ENCODE measurements at places on chromosomes 3 and 15.

- H3K4me3 ChIP-seq, result no peak overlapping the region
- no peaks in the 10 kb centered on the region for H3K4me1 ChIP-seq
- no peak for DNase-seq
- no peaks in the 10 kb centered on the region for H3K27me3 ChIP-seq
Observed at GRCh38 chr3:78741066-78741645, 1026.6 kb downstream of the ROBO1 start.

DNA sequence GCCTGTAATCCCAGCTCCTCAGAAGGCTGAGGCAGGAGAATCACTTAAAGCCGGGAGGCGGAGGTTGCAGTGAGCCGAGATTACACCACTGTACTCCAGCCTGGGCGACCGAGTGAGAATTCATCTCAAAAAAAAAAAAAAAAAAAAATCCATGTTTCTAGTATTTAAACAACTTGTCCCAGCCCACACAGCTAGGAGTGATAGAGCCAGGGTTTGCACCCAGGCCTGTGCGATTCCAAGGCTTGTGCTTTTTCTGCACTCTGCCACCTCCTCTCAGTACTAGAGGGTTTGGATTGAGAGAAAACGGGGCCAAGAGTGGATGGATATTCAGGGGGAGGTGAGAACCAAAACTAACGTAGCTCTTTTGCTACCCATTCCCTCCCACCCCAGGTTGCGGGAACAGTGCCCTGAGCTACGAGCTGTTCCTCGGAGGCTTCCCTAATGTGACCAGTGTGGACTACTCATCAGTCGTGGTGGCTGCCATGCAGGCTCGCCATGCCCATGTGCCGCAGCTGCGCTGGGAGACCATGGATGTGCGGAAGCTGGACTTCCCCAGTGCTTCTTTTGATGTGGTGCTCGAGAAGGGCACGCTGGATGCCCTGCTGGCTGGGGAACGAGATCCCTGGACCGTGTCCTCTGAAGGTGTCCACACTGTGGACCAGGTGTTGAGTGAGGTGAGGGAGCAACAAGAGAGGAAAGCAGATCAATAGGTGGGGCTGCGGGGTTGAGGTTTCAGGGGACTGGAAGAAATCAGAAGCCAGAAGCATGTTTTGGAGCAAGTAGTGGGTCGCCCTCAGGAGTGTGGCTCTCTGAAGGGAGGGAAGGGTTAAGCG is 4.1 kb downstream of the CAMK2N2 start:
- H3K27ac ChIP-seq, result no peak overlapping the region
- no peaks in the 10 kb centered on the region for H3K36me3 ChIP-seq
- peaks cover 10% of the 10 kb centered on the region for H3K27me3 ChIP-seq
- peaks cover 14% of the 10 kb centered on the region for H3K4me1 ChIP-seq
- H3K4me3 ChIP-seq, result no peak overlapping the region
- DNase-seq, result no peak

DNA sequence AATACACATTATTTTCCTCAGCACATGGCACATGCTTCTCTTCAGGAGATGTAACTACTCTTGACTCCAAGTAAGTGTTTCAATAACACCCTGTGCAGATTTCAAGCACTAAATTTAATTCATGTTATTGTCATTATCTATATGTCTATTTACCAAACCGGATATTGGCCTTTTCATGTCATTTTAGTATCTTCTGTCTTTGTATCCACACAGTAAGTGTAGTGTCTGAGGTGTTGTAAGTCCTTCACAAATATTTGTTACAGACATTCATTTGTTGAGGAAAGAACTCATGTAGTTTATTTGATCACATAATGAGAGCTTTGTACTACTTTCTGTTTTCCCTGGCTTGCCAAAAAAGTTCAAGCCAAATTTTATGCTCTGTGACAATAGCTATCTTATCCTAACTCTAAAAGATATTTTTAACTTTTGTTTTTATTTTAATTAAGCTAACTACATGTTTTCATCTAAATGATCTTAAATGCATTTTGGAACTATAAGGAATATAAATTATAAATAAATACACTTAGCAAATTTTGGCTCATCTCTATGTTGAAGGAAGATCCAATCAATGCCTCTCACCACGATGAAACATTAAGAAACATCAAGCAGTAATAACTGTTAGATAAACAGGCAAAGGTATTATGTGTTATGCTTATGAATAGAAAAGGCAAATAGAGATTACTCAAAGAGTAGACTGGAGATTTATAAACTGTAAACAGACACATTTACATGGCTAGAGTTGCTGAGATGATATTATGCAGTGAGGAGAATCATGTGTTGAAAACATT is 48.3 kb downstream of the SPTSSB start:
- H3K27me3 ChIP-seq, result no peaks in the 10 kb centered on the region
- no peak overlapping the region for H3K27ac ChIP-seq
- H3K36me3 ChIP-seq, result no peaks in the 10 kb centered on the region

DNA sequence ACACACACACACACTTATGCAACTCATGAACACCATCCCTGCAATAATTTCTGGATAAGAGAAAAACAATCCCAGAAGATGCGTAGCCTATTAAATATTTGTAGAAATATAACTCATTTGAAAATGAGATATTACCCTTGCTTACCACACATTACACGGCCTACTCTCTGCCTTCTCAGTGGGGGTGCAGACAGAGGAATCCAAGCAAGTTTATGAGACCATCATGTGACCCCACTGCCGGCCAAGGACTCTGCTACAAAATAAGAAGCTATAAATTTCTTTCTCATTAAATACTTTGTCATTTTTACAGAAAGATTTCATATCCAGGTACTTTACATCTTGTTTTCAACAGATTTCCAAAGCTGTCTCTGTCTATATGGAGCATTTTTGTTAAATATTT is 286.3 kb downstream of the ZNF385D start:
- no peaks in the 10 kb centered on the region for H3K27me3 ChIP-seq
- H3K4me3 ChIP-seq, result no peak overlapping the region
- no peak for DNase-seq
- no peaks in the 10 kb centered on the region for H3K4me1 ChIP-seq
- H3K36me3 ChIP-seq, result no peaks in the 10 kb centered on the region

DNA sequence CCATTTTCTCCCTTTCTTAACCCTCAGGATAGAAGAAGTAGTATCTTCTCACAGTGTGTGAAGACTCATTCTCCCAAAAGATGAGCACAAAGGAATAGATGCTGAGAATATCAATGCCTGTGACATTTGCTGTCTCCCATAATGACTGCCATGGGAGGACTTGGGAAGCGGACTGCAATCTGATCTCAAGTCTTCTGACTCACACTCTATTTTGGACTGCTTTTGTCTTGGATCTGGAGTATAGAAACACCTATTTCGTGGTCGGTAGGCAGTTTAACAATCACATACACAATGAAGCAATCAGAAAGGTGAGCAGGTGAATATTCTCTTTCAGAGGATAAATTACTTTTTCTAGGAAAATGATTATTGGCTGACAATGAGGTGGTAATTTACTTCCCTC is 852.0 kb downstream of the FHIT start:
- H3K4me3 ChIP-seq, result no peak overlapping the region
- DNase-seq, result no peak
- no peaks in the 10 kb centered on the region for H3K27me3 ChIP-seq
- no peaks in the 10 kb centered on the region for H3K36me3 ChIP-seq
- H3K27ac ChIP-seq, result no peak overlapping the region
- H3K4me1 ChIP-seq, result no peaks in the 10 kb centered on the region

GRCh38 chr3:159800434-159801155 is 188.0 kb upstream of the IL12A start:
- peak overlapping the region; percentile 35 for H3K27ac ChIP-seq
- no peak overlapping the region for H3K4me3 ChIP-seq
- DNase-seq, result no peak
- no peaks in the 10 kb centered on the region for H3K27me3 ChIP-seq
- peaks cover 4% of the 10 kb centered on the region for H3K4me1 ChIP-seq

- no peaks in the 10 kb centered on the region for H3K27me3 ChIP-seq
- no peak overlapping the region for H3K4me3 ChIP-seq
- no peak for DNase-seq
- H3K27ac ChIP-seq, result no peak overlapping the region
Observed at GRCh38 chr3:126751611-126752302, 47.7 kb downstream of the CHCHD6 start.

GRCh38 chr3:37559461-37559860 is 302.2 kb upstream of the CTDSPL start:
- H3K4me3 ChIP-seq, result no peak overlapping the region
- DNase-seq, result peak; percentile 70
- peaks cover 18% of the 10 kb centered on the region for H3K4me1 ChIP-seq

- H3K36me3 ChIP-seq, result no peaks in the 10 kb centered on the region
- no peak overlapping the region for H3K4me3 ChIP-seq
- no peak overlapping the region for H3K27ac ChIP-seq
- DNase-seq, result no peak
Observed at GRCh38 chr3:146342989-146343388, 92.1 kb upstream of the PLSCR4 start.

GRCh38 chr3:184574515-184575417 is 13.2 kb downstream of the EPHB3 start:
- H3K4me1 ChIP-seq, result no peaks in the 10 kb centered on the region
- no peaks in the 10 kb centered on the region for H3K27me3 ChIP-seq
- peaks cover 16% of the 10 kb centered on the region for H3K36me3 ChIP-seq
- no peak overlapping the region for H3K27ac ChIP-seq
- no peak for DNase-seq
